ENCODE measurements at places on chromosomes 13 and 19. TPM values are rescaled to one million over a fixed set of nuclear protein-coding genes. Genes with fewer than 3 reads are reported as not detected.

The ZNF177 gene
- total RNA-seq = 1.3 TPM

The CEACAM19 gene
- total RNA-seq = 3.8 TPM

The LILRA2 gene
- total RNA-seq = not detected

The UHRF1 gene
- total RNA-seq = 23.0 TPM

The FXYD3 gene
- not detected for total RNA-seq

The ZNF234 gene
- total RNA-seq = 14.2 TPM

The SOX1 gene
- not detected for total RNA-seq

The ZNF85 gene
- total RNA-seq = 3.4 TPM

The PNKP gene
- total RNA-seq = 45.7 TPM

The LILRB2 gene
- not detected for total RNA-seq

The COL4A1 gene
- total RNA-seq = 2,000 TPM

The PSG11 gene
- total RNA-seq = not detected

The ZNF266 gene
- total RNA-seq = 6.2 TPM

The ADPRHL1 gene
- 1.1 TPM for total RNA-seq

The CCDC194 gene
- not detected for total RNA-seq

The SIAH3 gene
- not detected for total RNA-seq

The ADAMTS10 gene
- 29.1 TPM for total RNA-seq

The CTXN1 gene
- total RNA-seq = 7.4 TPM

The CABP5 gene
- not detected for total RNA-seq

The MBD3L2 gene
- total RNA-seq = not detected

The FGF9 gene
- total RNA-seq = 0.39 TPM

The NLRP7 gene
- not detected for total RNA-seq

The NUMBL gene
- total RNA-seq = 50.4 TPM

The NRTN gene
- 0.07 TPM for total RNA-seq

The ZNF230 gene
- 2.9 TPM for total RNA-seq

Data from smooth muscle cell of the pulmonary artery (primary cell).